ENCODE measurements at places on chromosomes 11 and 22.
A peak's percentile ranks its signal among the peaks of the same experiment; 100 is the strongest.

- no peak for DNase-seq
These were observed 18.5 kb downstream of the GLB1L3 start for GRCh38 chr11:134294664-134295063.

GRCh38 chr22:47625013-47625385, 862.5 kb downstream of the TBC1D22A start:
- no peak for DNase-seq

- DNase-seq = peak; percentile 68
These were observed 5.3 kb upstream of the GALR3 start for GRCh38 chr22:37817705-37818408.

DNA sequence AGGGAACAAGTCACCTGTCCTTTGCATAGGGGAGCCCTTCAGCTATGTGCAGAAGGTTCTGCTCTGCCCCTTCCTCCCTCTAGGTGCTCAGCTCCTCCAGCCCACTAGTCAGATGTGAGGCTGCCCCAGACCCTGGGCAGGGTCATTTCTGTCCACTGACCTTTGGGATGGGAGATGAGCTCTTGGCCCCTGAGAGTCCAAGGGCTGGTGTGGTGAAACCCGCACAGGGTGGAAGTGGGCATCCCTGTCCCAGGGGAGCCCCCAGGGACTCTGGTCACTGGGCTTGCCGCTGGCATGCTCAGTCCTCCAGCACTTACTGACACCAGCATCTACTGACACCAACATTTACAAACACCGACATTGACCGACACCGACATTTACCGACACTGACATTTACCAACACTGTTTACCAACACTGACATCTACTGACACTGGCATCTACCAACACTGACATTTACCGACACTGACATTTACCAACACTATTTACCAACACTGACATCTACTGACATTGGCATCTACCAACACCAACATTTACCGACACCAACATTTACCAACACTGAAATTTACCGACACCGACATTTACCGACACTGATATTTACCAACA, 71.9 kb upstream of the PPP6R3 start:
- no peak for DNase-seq

GRCh38 chr11:67280788-67281551, 8.1 kb upstream of the ANKRD13D start:
- no peak for DNase-seq

- peak; percentile 45 for DNase-seq
These were observed 11.8 kb upstream of the WDR74 start for GRCh38 chr11:62850911-62851806.

GRCh38 chr11:127972816-127973215, 614.5 kb downstream of the ETS1 start:
- DNase-seq = no peak

DNA sequence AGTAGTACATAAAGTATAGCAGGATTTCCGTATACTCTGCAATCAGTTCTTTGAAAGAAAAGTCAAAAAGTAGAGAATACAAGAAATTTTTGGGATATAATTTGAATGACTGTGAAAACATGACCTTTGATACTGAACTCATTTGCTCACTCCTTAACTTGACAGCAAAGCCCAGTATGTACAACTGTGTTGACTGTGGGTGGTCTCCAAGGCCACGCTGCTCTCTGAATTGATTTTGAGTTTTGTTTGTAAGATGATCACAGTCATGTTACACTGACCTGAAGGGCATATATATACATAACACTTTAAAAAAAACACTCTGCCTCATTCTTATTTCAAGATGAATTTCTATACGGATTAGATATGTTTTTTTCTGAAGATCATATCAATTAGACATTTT, 9.5 kb upstream of the AMOTL1 start:
- no peak for DNase-seq

- no peak for DNase-seq
These were observed 90.5 kb downstream of the MYEOV start for GRCh38 chr11:69384251-69385143.

DNA sequence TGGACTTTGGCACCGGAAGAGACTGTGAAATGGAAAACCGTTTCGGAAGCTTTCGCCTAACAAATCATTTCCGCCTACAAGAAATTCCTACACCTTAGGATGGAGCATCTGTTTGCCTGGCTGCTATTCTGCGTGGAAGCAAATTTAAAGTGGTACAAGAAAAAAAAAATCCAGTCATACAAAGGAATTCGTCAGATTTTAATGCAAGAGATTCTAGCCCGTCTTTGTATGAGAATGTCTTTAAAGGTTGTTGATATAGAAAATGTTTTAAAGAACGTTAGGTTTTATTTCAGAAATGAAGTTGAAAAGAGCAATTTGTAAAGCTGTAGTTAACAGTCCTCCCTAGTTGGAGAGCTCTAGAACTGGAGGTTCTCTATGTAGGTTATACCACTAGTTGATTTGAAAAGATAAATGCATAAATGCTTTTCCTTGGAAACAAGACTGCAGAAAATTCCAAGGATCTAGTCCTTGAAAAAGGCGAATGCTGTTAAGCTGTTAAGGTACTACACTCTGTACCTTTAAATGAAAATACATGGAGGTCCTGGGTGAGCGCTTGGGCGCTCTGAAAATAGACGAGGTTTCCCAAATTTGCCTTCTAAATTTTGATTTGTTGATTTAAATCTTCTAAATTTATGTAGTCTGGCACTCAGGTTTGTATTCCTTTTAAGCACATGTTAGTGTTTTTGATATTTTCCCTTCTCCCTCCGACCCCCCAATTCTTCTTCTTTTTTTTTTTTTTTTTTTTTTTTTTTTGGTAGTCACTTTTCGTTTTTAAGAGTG, 2.4 kb downstream of the NCR3LG1 start:
- DNase-seq = no peak

All from stimulated activated CD4-positive, alpha-beta T cell treated with anti-CD3 and anti-CD28 coated beads, Interleukin-12 subunit alpha, Interleukin-12 subunit beta, amount 100 ng/mL, for 48 hours (primary cell).